ENCODE measurements at places on chromosomes 3 and 15.

DNA sequence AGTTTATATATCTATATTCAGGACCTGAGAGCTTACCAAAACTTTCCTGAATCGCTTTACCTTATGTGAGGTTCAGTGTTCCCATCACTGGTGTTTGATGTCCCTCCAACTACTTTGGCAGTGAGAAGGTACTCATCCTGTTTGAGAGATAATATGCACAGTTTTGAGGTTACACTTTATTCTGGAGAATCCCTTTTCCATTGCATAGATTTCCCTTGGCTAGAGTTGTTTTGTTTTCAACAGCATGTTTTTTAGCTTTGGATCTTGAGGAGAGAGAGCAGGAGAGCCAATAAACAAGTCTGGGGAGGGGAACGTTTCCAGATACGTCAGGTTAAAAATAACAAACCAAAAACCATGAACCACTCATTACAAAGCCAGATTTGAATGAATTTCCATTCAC lies 33.6 kb downstream of the CD200 start:
- no peak for DNase-seq

GRCh38 chr3:149613988-149614387 lies 43.8 kb downstream of the WWTR1 start:
- DNase-seq: no peak

GRCh38 chr3:64264501-64265109 lies 39.3 kb upstream of the PRICKLE2 start:
- no peak for DNase-seq

DNA sequence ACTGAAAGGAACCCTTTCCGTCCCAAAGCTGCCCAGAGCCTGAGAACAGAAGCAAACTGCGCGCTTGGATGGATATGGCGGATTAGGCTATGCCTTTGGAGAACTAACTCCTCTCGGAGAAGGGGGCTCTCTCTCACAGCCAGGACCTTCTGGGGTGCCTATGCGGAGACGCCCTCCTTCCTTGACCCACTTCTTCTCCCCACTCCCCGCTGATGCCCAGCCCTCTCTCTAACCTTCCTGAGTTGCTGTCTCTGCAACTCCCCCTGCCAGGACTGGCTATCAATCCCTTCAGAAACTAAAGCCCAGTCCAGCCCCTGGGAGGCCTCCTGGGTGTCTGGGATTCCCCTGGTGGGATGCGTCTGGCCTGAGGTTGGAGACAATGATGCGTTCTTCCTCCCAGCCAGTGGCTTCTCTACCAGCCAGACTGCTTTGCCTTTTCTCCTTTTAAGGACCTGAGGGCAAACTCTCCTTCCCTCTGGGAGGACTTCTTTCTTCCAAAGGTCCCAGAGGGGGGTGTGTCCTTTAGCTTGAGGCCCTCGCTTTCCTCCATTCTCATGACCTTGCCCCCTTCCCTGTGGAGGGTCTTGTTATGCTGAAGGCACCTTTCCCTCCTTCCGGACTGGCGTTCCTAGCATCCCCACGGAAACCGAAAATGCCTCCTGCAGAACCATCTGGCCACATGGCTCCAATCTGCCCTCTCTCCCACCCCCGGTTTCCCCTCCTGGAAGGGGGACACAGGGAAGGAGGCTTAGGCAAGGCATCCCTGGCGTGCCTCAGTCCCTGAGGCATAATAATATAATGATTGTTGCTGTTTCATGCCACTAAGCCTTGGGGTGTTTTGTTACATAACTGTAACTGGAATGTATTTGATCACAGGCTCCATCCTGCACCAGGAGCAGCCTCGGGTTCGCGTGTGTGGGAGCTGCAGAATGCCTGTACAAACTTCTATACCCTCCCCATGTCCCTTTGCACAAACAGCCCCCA lies 63.4 kb upstream of the C15orf39 start:
- no peak for DNase-seq
